ENCODE measurements at places on chromosomes 1 and 21. TPM values are rescaled to one million over a fixed set of nuclear protein-coding genes. Genes with fewer than 3 reads are reported as not detected.

The MSH4 gene
- 0.36 TPM for total RNA-seq

The RPAP2 gene
- total RNA-seq: 20.3 TPM

The CRNN gene
- 1,110 TPM for total RNA-seq

The MMP23B gene
- total RNA-seq: 0.92 TPM

The ORC1 gene
- 5.7 TPM for total RNA-seq

The TNFAIP8L2 gene
- total RNA-seq: not detected

The GBP3 gene
- 9.4 TPM for total RNA-seq

The OR2L8 gene
- not detected for total RNA-seq

The USH2A gene
- total RNA-seq: not detected

The PMF1 gene
- 44.3 TPM for total RNA-seq

The RGSL1 gene
- not detected for total RNA-seq

The OR2M4 gene
- not detected for total RNA-seq

The GNAT2 gene
- not detected for total RNA-seq

The MAP3K7CL gene
- total RNA-seq: 3.1 TPM

The ADGRL2 gene
- 40.5 TPM for total RNA-seq

The C1orf87 gene
- not detected for total RNA-seq

The CTH gene
- total RNA-seq: 11.3 TPM

The F13B gene
- not detected for total RNA-seq

The SELL gene
- total RNA-seq: 1.0 TPM

The TMPRSS2 gene
- 41.6 TPM for total RNA-seq

The ASCL5 gene
- total RNA-seq: not detected

The SLC44A5 gene
- 0.60 TPM for total RNA-seq

The PFKFB2 gene
- total RNA-seq: 20.3 TPM

The CGN gene
- total RNA-seq: 9.3 TPM

The AMY1C gene
- total RNA-seq: not detected

The PADI2 gene
- 0.92 TPM for total RNA-seq

The NPHS2 gene
- not detected for total RNA-seq

The SLC45A3 gene
- total RNA-seq: 1.2 TPM

The REN gene
- not detected for total RNA-seq

The SLC35D1 gene
- total RNA-seq: 9.0 TPM

The FHAD1 gene
- total RNA-seq: 0.32 TPM

The PDE9A gene
- total RNA-seq: 1.8 TPM

The PLA2G2C gene
- total RNA-seq: 0.48 TPM

Measured in esophagus mucosa (tissue), 1 donor.